ENCODE measurements at places on chromosomes 13 and 19. TPM values are rescaled to one million over a fixed set of nuclear protein-coding genes. Genes with fewer than 3 reads are reported as not detected.

- no peak for DNase-seq
These were observed 255.1 kb downstream of the TBC1D4 start for GRCh38 chr13:75226733-75227435.

APC2 gene
- polyA plus RNA-seq = 0.70 TPM

DNA sequence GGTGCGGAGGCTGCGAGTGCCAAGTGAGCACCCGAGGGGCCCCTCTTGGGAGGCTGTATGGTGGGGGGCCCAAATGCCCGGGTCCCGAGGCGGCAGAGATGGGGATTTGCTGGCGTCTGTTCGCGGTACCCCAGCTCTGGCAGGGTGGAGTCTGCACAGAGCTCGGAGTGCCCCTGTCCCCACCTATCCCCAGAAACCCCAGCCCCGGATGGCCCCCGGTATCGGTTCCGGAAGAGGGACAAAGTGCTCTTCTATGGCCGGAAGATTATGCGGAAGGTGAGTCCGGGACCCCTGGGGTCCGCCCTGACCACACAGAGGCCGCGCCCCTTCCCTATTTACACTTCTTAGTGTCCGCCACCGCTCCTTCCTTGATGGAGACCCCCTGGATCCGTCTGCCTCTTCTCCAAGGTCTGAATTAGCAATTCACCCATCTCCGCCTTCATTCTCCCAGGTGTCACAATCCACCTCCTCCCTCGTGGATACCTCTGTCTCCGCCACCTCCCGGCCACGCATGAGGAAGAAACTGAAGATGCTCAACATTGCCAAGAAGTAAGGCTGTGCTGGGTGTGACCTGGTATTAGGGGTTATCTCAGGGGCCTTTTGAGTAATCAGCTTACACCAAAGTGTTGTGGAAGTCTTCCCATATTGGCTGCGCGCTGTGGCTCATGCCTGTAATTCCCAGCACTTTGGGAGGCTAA is 630 bp downstream of the PNPLA6 start:
- no peak for DNase-seq

- no peak for DNase-seq
These were observed 216.8 kb downstream of the TEX29 start for GRCh38 chr13:111537115-111537728.

DNA sequence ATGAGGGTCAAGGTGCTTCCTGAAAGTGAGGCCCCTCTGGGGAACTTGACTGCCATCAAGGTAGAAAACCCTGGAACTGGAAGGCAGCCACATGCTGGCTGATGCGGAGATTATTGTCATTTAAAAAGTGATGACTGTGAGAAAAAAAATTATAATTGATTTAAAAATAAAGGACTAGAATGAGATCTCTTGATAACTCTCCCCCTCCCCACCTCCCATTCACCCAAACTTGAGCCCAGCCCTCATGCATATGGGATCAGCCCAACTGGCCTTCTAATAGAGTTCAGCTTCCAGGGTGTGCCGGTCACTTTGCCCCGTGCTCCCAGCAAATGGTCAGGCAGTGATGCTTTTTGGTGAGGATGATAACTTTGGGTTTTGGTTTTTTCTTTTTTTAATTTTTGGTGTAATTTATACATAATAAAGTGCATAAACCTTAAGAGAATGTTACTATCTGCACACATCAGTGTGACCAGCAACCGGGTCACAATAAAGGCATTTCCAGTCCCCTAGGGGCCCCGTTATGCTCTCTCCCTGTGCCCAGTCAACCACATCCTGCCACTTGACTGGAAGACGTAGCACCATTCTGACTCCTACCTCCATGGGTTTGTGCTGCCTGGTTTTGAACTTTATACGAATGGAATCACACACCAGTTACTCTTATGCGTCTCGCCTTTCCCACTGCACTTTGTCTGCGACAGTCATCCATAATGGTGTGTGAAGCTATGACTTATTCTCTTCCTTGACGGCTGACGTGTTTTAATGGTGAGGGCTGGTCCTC is 187.9 kb downstream of the USP12 start:
- DNase-seq = no peak

RRAS gene
- polyA plus RNA-seq = 21.2 TPM

LGALS14 gene
- polyA plus RNA-seq = 0.37 TPM
